CD4-positive, alpha-beta T cell treated with Interleukin-6 at 100 ng/mL for 8 hours (primary cell): ENCODE measurements at places on chromosomes 1 and 21.

GRCh38 chr1:217078959-217079358 lies 355.7 kb upstream of the ESRRG start:
- no peak for DNase-seq

- DNase-seq: no peak
Measured at GRCh38 chr1:74830766-74831165, 97.8 kb downstream of the TYW3 start.

DNA sequence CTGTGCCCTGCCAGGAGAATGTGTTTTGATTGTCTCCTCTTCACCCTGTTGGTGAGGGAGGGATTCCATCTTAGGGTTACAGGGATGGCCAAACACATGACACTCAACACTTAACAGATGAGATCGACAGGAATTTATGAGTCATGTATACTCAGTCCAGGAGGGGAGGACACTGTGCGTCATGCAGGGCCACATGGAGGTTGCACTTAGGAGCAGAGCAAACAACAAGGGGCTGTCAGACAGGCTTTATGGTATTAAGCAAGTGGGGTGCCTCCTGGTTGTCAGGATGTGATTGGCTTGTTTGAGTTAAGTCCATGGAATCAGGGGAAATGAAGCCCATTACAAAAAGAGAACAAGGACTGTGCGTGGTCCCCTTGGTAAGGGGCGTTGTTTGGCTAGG lies 26.9 kb downstream of the EDARADD start:
- DNase-seq: no peak

DNA sequence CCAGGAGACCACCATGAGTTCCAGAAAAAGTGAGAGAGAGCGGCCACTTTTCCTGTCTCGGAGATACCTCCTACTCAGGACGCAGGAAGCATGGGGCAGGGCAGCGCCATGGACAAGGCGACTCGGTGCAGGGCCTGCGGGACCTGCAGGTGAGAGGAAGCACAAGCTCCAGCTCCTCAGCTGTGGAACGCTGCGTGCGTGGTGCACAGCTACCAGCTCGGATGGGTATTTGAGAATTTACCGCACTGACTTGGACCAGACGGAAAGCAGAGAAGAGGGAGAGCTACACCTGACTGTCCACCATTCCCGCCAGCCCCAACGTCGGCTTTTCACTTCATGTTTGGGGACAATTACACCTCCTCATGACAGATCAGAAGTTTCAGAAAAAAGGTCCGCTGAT lies 8.2 kb upstream of the CDK11A start:
- DNase-seq: no peak

GRCh38 chr1:51309291-51309690 lies 21.1 kb downstream of the TTC39A start:
- no peak for DNase-seq

DNA sequence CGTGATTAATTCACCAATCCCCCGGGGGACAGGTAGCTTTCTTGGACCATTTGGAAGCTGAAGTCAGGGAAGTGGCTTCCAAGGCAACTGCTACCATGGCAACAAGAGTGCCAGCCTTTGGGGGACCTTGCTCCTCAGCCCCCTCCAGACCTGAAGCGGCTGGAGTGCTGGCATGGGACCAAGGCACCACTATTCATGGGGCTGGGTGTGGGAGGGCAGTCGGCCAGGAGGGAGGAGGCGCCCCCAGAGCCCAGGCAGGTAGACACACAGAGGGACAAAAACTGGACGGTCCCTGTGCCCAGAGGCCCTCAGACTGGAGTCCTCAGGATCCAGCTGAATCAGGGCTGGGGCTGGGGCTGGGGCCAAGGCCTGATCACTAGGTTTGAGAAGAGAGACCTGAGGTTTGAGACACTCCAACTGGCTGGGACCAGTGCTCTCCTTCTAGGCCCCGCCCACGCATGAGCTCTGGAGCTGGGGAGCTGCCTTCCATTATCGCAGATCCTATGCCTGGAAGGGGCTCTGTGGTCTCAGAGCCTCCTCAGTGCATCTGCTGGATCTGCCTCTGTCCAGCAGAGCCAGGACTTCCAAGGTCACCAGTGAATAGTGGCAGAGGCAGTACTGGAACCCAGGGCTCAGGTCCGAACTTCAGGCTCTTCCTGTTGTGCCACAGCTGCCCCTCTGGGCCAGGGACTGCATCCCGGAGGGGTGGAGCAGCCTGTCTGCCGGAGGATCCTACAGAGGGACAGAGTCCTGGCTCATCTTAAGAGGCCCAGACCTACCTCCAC lies 3.3 kb upstream of the KNCN start:
- DNase-seq: no peak

DNA sequence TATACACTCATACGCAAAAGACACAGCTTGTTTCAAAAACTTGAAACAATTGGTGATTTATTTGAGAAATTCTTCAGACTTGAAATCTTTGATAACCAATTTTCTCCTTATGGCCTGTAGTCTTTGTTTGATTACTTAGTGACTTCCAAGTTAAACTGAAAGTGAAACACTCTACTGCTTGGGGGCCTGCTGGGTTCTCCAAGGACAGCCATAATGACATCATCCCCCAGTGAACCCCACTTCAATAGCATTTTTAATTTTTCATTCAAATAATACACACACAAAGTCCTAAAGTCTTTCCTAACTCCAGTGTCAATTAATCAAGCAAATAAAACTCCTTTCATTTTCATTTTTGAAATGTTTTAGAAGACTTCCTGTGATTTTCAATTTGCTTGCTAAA lies 59.2 kb downstream of the KRTAP19-8 start:
- DNase-seq: peak; percentile 1

DNA sequence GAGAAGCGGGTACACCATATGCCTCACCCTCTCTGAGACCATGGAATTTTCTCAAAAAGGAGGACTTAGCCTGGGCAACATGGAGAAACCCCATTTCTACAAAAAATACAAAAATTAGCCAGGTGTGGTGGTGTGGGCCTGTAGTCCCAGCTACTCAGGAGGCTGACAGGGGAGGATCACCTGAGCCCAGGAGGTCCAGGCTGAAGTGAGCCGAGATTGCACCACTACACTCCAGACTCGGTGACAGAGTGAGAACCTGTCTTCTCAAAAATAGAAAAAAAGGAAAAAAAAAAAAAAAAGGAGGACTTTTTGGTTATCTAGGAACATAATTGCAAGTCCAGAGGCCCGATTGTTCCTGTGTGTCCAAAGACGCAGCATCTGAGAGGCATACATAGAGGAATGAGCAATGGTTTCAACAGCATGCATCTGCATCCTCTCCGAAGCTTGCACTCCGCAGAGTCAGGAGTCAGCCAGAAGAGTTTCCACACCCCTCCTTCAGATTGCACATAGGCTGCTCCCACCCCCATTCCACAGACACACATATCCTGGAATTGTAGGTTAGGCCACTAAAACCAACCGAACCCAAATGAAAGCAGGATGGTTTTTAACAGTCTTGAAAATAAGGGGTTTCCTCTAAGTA lies 2.5 kb upstream of the TBX15 start:
- no peak for DNase-seq

DNA sequence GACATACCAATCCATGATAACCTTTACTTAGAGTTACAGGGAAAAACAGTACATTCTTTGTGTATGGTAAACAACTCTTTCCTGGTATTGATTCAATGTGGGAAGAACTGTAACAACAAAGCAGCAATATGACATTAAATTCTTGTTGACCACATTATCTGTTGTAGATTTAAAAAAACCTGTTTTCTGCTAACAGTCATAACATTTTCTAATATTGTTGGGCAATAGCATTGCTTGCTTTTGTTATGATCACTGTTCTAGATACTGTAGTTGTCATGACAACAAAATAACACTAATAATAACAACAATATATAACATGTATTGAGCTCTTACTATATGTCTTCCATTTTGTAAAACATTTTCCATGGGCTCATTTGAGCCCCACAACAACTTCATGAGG lies 54.2 kb downstream of the PDE4B start:
- no peak for DNase-seq

DNA sequence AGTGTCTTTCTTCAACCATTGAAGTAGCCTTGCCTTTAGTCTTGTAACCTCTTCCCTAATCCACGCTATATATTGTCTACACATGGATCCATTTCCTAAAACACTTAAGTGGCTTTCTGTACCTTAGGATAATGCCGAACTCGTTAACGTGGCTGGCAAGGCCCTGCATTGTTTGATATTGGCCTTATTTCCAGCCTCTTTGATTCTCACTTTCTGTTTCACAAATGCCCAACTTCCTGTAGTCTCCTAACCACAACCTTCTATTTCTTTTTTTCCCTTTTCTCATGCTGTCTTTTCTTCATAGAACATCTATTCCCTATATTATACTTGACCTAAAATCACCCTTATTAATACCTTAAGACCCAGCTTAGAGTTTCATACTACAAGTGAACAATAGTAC lies 536.0 kb downstream of the LMO4 start:
- DNase-seq: no peak

GRCh38 chr1:234586892-234587485 lies 23.0 kb downstream of the IRF2BP2 start:
- DNase-seq: no peak

- DNase-seq: no peak
Measured at GRCh38 chr1:96488777-96489176, 232.8 kb upstream of the PTBP2 start.

DNA sequence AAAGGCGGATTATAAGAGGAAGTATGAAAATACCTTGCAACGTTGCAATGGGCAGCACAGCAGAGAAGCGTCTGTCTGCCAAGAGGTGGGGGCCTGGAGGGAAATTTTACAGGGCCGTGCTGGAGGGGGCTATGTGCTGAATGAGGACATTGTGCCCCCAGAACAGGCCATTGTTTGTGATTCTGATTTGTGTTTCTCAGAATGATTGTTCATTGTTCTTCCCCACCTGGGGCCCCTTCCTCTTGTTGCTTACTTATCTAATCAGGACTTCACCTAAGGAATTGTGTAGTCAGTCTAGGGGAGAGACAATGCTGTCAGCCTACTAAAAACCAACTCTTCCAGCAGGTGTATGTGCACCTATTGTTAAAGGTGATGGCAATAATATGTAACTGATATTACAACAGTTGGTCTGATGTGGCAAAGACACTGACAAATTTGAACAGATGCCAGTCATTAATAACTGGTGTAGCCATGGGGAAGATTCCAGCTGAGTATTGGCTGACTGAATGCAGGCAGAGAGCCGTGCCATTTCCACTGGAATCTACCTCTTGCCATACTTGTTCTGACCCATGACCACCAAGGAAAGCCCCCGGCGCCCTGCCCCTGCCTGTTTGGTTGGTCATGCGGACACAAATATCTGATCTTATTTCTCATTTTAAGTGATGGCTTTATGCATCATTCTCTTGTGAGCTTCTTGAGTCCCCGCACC lies 45.2 kb upstream of the PSEN2 start:
- DNase-seq: no peak

DNA sequence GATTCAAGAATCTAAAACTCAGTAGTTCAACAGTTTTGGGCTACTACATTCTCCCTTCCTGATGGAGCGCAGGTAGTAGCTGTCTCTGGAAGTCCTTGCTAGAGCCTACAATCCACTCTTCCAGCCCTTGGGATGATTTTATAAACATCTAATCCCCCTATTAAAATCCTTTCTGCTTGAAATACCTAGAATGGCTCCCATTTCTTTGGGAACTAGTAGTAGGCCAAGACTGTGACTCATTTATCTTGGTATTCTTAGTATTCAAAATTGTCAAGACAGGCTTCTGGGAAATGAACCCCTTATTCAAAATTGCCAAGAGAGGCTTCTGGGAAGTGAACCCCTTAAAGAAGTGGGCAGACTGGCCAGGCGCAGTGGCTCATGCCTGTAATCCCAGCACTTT lies 142.5 kb upstream of the FGGY start:
- DNase-seq: no peak

DNA sequence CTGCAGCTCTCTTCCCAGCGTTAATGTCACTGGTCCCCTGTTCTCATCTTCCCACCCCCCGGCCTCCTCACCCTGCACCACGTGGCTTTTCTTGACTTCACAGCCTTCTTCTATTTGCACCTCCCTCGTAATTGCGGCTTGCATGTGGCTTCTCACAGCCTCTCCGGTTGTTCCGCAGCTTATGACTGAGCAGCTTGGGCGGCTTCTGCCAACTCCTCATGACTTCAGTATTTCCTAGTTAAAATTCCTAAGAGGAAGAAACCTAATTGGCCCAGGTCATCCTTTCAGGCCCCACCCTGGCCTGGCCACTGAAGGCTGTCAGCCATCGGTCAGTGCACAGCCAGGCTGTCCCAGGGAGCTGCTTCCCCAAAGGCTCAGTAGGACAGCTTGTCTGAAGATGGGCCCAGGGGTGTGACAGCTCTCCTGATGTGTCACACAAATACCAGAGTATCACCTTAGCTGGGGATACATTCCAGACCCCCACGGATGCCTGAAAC lies 8.6 kb upstream of the RERE start:
- no peak for DNase-seq

GRCh38 chr1:37794372-37795339 lies 1.0 kb downstream of the MANEAL start:
- DNase-seq: no peak

- no peak for DNase-seq
Measured at GRCh38 chr1:2911421-2912178, 109.7 kb upstream of the ACTRT2 start.

GRCh38 chr1:40495315-40495903 lies 13.2 kb upstream of the EXO5 start:
- DNase-seq: no peak

DNA sequence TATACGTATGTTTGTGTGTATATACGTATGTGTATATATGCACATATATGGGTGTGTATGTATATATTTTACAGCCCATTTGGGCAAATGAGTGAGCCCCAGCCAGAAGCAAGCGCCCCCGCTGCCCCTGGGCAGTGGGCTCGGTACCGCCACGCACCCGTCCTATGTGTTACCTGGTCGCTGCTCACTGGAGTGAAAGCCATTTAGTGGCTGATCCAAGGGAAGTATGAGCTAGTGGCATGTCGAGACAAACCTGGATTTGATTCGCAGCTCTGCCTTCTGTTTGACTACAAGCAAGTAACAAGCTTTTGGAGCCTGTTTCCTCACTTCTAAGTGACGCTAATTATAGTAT lies 35.8 kb upstream of the JAK1 start:
- no peak for DNase-seq

- DNase-seq: no peak
Measured at GRCh38 chr1:103197216-103197615, 88.9 kb upstream of the COL11A1 start.

GRCh38 chr1:219753914-219754313 lies 141.0 kb upstream of the ZC3H11B start:
- DNase-seq: no peak

GRCh38 chr21:43287111-43287760 lies 118.4 kb downstream of the CRYAA start:
- no peak for DNase-seq

DNA sequence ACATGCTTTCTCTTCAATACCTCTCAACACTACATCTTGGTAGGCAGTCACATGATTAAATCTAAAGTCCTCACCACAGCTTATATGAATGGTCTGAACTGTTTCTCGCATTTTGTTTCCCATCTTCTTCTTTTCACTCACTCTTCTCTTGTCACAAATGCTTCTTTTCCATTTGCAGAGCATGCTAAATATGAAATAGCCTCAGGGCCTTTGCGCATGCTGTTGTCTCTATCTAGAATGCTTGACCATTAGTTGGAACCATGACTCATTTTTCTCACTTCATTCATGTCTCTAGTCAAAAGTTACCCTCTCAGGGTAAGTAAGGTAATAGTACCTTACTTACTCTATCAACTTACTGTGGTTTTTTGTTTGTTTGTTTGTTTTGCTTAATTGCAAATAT lies 239.7 kb downstream of the PTPRC start:
- DNase-seq: no peak

- no peak for DNase-seq
Measured at GRCh38 chr1:19484798-19485361, 459 bp downstream of the CAPZB start.
